Esophagus squamous epithelium (tissue), 5 donors: ENCODE measurements at places on chromosomes 5 and 9.
A peak's percentile ranks its signal among the peaks of the same experiment; 100 is the strongest.

GRCh38 chr9:120931231-120932085, 4.9 kb upstream of the TRAF1 start:
- H3K4me1 ChIP-seq = peaks cover 31% of the 10 kb centered on the region
- H3K27me3 ChIP-seq = no peaks in the 10 kb centered on the region
- peak overlapping the region; percentile 97 for H3K27ac ChIP-seq
- no peaks in the 10 kb centered on the region for H3K36me3 ChIP-seq
- no peak overlapping the region for H3K4me3 ChIP-seq
- no peak for DNase-seq

DNA sequence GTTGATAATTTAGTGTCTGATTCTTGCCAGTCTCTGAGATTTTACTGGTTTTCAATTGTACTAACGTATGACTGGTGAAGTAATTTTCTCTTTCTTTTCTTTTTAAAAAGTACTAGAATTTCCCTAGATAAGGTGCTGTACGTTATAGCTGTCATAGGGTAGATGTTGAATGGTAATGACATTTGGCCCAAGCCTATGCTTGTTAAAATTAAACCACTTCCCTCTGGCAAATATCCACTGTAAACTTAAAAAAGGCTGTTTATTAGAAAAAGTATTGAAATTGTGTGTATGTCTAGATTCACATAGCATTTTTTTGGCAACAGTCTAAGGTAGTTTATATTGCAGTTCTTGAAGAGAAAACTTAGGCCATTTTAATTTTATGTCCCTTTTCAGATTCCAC, 97.6 kb downstream of the NNT start:
- no peaks in the 10 kb centered on the region for H3K4me1 ChIP-seq
- peaks cover 43% of the 10 kb centered on the region for H3K36me3 ChIP-seq
- H3K27me3 ChIP-seq = no peaks in the 10 kb centered on the region

DNA sequence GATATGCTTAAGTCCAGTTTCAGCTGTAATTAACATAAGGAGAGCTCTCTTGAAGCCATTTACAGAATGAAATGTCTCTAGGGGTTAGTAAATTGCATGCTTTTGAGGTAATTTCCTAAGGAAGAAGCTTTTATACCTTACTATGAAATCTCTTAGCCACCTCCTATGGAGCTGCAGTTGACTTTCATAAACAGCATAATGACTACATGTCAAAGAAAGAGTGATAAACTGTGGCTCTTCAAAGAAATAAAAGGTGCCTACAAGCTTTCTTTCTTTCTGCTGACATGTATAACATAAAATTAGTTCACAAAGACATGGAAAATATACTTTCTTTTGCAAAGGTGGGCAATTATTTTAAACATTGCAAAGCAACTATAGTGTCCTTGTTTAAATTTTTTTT, 90.8 kb downstream of the TMEM167A start:
- H3K36me3 ChIP-seq = no peaks in the 10 kb centered on the region
- DNase-seq = no peak
- H3K4me1 ChIP-seq = no peaks in the 10 kb centered on the region

GRCh38 chr5:129853588-129853987, 50.7 kb upstream of the CHSY3 start:
- no peak overlapping the region for H3K4me3 ChIP-seq
- H3K27ac ChIP-seq = no peak overlapping the region
- H3K27me3 ChIP-seq = no peaks in the 10 kb centered on the region
- DNase-seq = no peak
- H3K4me1 ChIP-seq = no peaks in the 10 kb centered on the region

DNA sequence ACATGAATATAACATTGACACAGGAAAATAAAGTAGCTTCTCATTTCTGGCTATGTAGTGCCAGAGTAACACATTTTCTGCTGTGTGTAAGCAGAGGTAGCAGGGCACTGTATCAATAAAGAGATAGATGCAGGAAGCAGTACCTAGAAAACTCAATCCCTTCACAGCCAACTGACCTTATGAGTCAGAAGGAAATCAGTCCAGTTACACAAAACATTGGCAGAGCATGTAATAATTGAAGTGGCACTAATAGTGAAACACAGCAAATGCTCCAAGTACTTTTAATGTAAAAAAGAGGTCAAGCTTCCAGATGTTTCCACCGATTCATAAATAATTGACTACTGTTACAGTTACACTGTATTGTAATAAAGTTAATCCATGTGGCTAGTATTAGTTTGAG, 706.6 kb downstream of the EFNA5 start:
- H3K4me1 ChIP-seq = no peaks in the 10 kb centered on the region
- no peak overlapping the region for H3K27ac ChIP-seq
- no peaks in the 10 kb centered on the region for H3K36me3 ChIP-seq
- no peaks in the 10 kb centered on the region for H3K27me3 ChIP-seq
- H3K4me3 ChIP-seq = no peak overlapping the region
- DNase-seq = no peak

DNA sequence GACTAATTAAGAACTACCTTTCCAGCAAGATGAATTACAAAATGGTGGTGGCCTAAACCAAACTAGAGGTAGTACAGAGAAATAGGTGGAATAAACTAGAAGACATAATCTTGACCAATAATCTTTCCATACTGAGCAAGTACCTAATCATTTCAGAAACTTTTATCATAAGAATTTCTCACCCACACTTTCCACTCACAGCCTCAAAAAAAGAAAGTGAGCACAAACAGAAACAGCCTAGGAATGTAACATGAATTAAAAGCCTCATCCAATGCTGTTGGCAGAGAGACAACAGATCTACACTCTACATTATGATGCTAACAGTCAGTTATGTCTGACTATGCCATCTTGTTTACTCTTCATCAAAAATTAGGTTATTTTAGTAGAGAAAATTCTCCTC, 1.3 kb downstream of the RNF38 start:
- H3K36me3 ChIP-seq = no peaks in the 10 kb centered on the region
- peaks cover 8% of the 10 kb centered on the region for H3K4me1 ChIP-seq
- peak overlapping the region; percentile 87 for H3K4me3 ChIP-seq
- H3K27ac ChIP-seq = peak overlapping the region; percentile 98
